ENCODE measurements at places on chromosomes 2 and 18.

DNA sequence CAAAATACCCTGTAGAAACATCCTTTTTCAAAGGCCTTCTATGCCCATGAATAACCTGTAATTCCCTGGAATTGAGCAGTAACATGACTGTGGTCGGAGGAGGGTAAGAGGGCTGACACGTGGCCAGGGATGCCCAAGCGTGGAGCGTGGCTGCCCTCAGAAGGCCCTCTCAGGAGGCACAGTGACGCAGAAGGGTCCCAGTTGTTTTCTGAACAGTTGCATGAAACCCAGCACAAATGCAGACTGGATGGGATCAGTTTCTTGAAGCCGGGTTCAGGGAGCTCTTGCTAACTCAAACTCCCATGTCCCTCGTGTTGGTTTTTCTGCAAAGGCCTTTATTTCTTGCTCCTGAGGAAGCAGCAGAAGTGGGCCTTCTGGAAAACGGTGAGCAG, 237.0 kb downstream of the ALPK2 start:
- no peak for DNase-seq

- no peak for DNase-seq
These were observed 1.9 kb upstream of the C1QL2 start for GRCh38 chr2:119160361-119160990.

DNA sequence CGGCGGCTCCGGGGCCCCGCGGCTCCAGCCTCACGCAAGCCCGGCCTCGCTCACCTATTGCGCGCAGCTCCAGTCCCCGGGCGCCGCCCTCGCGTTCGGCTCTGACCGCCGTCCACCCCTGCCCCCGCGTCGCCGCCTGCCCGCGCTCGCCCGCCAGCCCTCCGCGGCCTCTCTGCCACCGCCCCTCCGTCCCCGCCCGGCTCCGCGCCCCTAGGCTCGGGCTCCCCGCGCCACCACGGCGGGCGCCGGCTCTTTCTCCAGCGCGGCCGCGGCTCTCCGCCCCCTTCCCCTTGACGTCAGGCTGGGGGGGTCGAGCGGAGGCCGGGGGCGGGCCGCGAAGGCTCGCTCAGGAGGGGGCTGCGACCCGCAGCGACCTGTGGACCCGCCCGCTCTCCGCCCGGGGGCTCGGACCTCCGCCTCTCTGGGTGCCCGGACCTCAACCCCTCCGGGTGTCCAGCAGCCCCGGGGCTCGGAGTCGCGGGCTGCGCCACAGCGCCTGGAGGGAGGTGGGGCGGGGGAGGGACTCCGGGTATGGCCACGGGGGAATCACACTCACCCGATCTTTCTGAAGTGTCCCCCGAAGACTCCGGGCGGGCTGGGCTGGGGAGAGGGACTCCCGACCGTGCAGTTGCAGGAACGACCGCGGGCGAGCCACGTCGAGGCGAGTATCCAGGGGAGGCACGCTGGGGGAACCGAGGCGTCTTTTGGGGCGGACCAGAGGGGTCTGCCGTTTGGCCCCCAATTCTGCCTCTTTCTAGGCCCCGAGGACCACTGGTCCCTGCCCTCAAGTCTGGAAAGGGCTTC, at the start of gene SEMA4C:
SEMA4C (minus strand) TSS at position 259 of the 804 bp plus-strand sequence. CDS start 2,194 bp downstream, outside the sequence.
- no peak for DNase-seq

GRCh38 chr18:63155910-63156773, 163.4 kb downstream of the BCL2 start:
- DNase-seq, result no peak

DNA sequence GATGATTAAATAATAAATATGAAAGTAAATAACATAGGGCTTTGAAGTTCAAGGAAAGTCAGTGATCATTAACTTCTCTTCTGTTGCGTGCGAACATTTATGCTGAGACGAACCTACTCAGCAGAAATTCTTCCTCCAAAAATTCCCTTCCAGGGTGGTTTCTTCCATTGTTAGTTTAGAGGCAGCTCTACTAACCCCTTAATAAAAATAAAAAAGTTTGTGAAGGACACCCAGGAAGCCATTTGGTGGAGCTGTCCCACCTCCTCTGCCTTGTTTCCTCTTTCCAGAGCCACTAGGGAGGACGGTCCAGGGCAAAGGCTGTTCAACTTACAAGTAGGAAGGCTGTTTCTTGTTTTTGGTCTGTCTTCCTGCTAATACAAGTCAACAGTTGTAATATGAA, 2.1 kb upstream of the SMAD2 start:
- no peak for DNase-seq

DNA sequence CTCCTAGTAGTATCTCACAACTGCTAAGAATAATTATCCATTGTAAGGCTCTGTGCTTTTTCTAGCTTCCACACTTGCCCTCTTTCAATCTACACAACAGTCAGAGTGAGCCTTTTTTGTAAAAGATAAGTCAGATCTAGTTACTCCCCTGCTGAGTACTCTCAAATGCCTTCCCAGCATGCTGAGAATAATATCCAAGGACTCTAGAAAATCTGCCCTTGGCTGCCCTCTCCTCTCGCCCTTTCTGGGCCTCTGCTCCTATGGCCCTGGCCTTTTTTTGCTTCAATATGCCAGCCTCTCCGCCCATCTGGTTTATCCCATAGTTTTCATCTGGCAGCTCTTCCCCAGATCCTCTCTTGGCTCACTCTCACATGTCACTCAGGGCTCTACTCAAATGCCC, 455.9 kb upstream of the UBE2E3 start:
- no peak for DNase-seq

DNA sequence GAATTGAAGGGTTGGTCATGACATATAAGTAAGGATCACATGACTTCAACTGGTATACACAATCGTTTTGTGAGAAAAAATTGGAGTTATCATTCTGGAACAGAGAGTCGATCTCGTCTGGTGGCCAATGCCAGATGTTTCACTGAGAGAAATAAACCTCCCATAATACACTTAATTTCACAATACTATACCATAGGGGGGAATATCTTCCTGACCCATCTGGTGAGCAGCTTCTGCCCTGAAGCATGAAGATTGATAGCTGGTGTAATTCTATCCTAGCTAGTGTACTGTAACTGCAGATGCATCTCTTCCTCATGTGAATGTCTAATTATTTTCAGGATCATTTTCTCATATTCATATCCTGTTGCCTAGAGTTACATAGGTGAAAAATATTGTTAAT, 15.7 kb upstream of the CDH7 start:
- DNase-seq, result no peak

All from NCI-H2029 (cell line).